ENCODE measurements at places on chromosomes 1 and 21. TPM values are rescaled to one million over a fixed set of nuclear protein-coding genes. Genes with fewer than 3 reads are reported as not detected.

Gene LINGO4
- 0.10 TPM for total RNA-seq

Gene RNU1-3
- total RNA-seq = 2,251 TPM

Gene MPZ
- 7.0 TPM for total RNA-seq

Gene GNG4
- 3.7 TPM for total RNA-seq

Gene SLC5A9
- total RNA-seq = not detected

Gene S100A8
- total RNA-seq = not detected

Gene NDC1
- total RNA-seq = 21.7 TPM

Gene IVL
- not detected for total RNA-seq

Gene SLC30A2
- total RNA-seq = not detected

Gene DMRTA2
- not detected for total RNA-seq

Gene FAM229A
- total RNA-seq = 10.0 TPM

Gene RPTN
- total RNA-seq = not detected

Gene EXOSC10
- 77.4 TPM for total RNA-seq

Gene SLAMF9
- total RNA-seq = not detected

Gene LEFTY2
- total RNA-seq = not detected

Gene CDCP2
- total RNA-seq = not detected

Gene MX2
- total RNA-seq = 74.2 TPM

Gene PLPPR5
- not detected for total RNA-seq

Gene SAMD11
- not detected for total RNA-seq
